Mesendoderm (in vitro differentiated cells): ENCODE measurements at places on chromosomes 13 and 19.

- DNase-seq: no peak
Measured at GRCh38 chr19:3782903-3783302, 3.3 kb downstream of the MATK start.

DNA sequence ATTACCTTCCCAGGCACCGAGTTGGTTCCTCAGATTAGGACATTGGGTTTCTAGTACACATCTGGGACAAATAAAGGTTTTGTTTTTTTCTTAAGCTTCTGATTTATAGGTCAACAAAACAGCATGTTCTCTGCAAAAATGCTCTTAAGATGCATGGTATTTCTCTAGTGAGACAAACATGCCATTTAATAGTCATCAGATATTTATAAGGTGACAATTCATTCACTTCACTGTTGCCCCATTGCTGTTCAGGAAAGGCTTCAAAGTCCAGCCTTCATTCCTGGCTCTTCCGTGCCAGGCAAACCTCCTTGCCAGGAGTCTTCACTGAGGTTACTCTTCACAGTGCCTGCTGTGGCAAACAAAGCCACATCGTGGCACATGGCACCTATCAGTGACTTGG lies 156.3 kb upstream of the FNDC3A start:
- DNase-seq: no peak

GRCh38 chr13:80290591-80290990 lies 50.3 kb downstream of the SPRY2 start:
- DNase-seq: no peak

- peak; percentile 49 for DNase-seq
Measured at GRCh38 chr13:72384186-72384823, 343.1 kb downstream of the MZT1 start.

DNA sequence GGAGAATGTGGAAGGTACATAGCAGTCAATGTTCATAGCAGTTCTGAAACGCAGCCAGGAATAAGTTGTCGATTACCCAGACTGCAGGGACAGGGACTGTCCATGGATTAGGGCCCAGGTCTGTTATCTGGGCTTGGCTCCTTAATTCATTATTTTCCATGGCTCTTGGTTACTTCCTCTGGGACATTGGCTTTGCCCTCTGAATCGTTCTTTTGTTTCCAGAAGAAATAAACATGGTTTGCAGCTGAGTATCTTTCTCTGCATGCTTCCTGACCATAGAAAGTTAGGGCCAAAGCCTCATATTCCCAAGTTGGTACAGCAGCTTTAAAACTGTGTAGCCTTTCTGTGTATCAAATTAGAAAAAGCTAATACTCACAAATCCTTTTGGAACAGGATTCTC lies 121.7 kb upstream of the MAB21L1 start:
- no peak for DNase-seq

DNA sequence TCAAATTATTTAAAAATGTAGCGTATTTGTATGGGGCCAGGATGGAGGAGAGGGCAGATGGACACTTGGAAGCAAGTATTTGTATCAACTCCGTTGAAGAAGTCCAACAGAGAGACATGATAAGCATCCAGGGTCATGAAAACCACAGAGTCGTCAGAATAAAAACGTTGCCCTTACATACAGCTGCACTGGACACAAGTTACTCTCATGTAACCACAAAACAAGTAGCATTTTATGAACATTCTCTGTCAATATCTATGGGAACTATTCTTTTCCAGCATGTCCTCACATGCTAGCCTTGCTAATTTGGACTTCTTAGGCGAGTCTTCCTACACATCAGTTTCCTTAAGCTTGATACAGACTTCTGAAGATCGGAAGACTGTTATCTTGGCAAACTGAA lies 35.0 kb downstream of the EFNB2 start:
- no peak for DNase-seq

DNA sequence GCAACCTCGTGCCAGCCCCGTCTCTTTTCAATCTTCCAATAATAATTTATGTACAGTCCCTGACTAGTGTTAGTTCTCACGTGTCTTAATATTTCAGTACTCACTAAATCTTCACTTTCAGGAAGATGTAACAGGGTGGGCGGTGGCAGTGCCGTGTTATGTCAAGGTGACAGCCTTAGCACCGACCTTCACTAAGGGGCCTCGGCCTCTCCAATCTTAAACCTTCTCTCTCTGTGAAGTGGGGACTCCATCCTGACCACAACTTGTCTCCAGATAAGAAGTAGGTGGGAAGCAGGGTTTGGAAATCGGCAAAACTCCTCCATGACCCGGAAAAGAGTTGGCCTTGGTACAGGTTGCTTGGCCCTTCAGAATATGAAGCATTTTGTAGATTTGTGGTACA lies 1.8 kb downstream of the RPS19 start:
- DNase-seq: no peak

- DNase-seq: no peak
Measured at GRCh38 chr13:110231348-110232047, 75.5 kb downstream of the COL4A1 start.

DNA sequence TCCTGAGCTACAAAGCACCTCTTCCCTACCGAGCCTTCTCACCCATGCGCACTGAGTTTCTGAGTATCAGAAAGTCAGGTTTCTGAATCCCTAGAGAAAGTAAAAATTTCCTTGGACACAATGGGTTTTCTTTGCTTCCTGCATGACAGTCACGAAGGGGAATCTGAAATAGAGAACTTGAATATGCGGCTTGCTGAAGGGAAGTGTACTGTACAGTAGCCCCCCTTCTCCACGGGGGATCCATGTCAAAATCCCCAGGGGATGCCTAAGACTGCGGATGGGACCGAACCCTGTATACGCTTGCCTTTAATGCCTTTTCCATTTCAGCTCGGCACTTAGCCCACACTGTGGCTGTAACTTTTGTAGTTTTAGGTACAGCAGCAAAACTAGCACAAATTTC lies 107.9 kb downstream of the GGACT start:
- DNase-seq: no peak

GRCh38 chr13:99527301-99527700 lies 26.0 kb downstream of the TM9SF2 start:
- DNase-seq: no peak

GRCh38 chr13:26280822-26281221 lies 26.9 kb downstream of the CDK8 start:
- DNase-seq: peak; percentile 53

- no peak for DNase-seq
Measured at GRCh38 chr19:812747-813218, 9.0 kb downstream of the PLPPR3 start.

- no peak for DNase-seq
Measured at GRCh38 chr19:3963458-3964255, 7.2 kb downstream of the DAPK3 start.

- DNase-seq: no peak
Measured at GRCh38 chr19:46385636-46386035, 27.7 kb downstream of the CCDC8 start.

- no peak for DNase-seq
Measured at GRCh38 chr13:108919036-108919907, 289.9 kb downstream of the MYO16 start.

DNA sequence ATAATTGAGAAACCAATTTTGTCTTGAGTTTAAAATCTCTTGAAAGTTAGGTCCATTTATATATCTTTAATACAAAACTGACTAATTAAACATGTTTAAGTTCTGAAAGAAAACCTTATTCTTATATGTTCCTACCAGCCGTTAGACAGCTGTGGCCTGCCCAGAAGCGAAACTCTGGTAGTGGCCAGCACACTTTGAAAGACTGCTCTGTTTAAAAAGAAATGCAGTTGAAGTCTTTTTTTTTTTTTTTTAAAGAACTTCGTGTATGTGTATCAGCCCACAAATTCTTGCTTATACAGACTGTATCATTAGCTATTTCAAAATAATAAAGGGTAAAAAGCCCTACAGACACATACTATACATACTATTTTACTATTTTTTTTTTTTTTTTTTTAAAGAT lies 34.0 kb downstream of the KCTD4 start:
- DNase-seq: no peak

DNA sequence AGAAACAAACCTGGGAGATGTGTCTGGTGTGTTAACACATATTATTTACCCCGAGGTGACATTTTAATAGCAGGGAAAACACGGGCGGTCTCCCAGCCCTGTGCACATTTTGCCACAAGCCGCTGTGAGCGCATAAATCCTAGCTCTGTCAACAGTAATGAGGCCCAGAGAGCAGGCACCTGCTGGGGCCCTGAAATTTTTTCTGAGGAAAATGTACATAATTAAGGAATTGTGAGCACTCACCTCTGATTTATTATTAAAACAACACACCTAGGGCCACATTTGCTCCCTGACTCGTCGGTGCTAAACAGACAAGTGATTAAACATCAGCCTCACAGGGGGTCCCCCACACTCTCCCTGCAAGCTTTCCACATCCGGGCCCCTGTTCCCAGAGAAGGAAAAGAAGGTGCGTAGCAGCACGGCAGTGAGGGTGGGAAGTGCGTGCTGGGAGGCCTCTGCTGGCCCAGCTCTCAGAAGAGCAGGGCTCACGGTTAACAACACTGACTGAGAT lies 616.3 kb downstream of the UQCRFS1 start:
- no peak for DNase-seq

DNA sequence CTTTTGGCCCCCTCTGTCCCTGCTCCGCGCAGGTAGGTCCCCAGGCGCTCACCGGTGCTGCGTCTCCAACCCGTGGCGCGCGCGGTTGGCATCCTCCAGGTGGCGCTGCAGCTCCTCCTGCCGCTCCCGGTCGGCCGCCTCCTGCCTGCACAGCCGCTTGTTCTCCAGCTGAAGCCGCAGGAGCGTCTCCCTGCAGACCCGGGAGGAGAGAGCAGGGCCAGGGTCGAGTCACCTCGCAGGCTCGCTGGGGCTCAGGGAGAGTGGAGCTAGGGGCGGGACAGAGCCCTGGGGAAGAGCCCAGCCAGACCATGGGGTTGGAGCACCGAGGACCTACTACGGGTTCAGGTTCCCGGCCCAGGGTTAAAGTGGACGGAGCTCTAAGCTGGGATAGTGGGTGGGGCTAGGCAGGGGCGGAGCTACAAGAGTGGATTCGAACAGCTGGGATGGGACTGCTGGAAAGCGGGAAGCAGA lies 9.3 kb downstream of the HOOK2 start:
- DNase-seq: no peak

DNA sequence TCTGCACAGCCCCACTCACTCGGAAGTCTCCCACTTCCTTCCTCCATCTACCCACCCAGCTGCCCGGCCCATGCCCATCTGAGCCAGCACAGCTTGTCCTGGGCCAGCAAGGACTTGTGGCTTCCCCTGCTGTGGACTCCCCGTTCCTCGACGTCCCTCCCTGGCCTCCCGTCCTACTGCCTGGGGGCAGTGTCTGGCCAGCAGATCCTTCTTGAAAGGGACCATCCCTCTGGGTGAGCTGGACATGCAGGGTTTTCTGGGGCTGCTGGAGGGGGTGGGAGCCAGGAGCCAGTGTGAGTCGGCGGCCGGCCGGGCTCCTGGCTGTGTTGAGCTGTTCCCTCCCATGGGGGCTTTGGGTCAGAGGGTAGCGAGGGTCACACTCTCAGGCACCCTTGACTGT lies 26.7 kb downstream of the CRTC1 start:
- DNase-seq: no peak

GRCh38 chr13:48040896-48041295 lies 3.4 kb downstream of the NUDT15 start:
- DNase-seq: no peak

DNA sequence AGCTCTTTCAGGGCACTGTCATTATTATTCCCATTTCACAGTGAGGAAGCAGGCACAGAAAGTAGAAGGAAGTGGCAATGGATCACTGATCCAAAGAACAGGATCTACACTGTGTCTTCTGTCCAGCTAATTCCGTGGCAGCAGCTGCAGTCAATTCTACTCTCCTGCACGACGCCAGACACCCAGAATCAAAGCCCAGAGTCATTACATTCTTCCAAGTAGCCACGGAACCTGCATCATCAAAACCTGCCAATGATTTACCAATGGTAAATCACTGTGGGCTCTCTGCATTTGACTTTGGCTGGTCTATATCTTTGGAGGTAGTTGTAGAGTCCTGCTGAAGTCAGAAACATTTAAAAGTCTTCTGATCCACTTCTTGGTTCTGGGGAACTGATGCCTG lies 767.7 kb downstream of the LIG4 start:
- no peak for DNase-seq
